ENCODE measurements at places on chromosomes 7 and 10.

DNA sequence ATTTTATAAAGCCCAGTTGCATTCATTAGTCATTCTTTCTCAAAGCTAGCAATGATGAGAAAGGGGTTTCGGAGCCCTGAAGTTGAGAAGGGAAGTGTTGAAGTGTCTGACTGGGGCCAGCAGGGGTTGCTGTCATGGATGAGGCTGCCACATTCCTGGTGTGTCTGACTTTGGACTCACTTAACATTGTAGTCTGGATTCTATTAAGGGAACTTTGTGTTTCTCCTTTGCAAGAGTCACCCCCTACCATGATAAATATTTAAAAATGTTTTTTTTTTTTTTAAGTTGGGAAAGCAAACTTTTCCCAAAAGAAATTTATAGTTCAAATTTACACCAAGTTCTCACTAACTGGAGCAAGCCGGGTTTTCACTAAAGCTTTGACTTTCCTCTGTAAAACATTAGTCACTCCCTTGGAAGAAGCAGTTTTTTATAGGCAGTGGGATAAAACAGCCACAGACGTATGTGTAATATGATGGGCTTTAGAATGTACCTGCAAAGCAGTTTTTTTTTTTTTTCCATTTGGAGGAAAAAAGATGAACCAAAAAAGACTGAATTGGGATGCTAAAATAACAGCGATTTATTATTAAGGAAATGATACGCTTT is 243.6 kb downstream of the TWIST1 start:
- DNase-seq = no peak

DNA sequence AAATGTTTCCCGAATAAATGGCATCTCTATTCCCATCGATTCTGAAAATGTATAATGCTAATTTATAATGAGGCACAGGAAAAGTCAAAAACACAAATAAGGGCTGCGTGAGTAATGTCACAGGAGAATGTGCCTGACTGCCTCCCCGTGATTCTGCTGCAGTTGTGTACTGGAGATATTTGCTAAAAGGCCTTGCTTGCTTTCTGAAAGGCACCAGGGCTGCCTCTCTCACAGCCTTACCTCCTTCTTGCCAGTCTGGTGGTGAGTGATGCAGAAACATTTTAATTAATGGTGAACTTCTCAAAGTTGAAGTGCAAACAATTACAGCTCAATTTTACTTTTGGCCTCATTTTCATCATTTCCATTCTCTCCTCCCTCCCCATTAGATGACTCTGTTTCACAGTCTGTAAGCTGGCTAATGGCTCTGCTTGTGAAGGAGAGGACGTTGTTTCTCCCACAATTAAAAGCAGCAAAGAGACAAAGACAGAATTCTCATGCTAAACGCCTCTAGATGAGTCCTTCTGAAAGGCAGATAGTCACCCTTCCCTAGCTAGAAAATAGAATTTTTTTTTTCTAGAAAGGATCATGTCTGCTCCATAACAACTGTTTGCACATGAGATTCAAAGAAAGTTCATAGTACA is 377.6 kb downstream of the MDFIC start:
- DNase-seq = no peak

- DNase-seq = no peak
These were observed 87.7 kb downstream of the GFRA1 start for GRCh38 chr10:116185199-116185867.

GRCh38 chr7:15326044-15326644 is 235.7 kb downstream of the AGMO start:
- DNase-seq = no peak

GRCh38 chr7:19117091-19117869 is at the start of gene TWIST1:
TSS of gene TWIST1 (minus strand) at chr7:19117636. CDS start at chr7:19117321, 315 bp downstream.
- DNase-seq = no peak

- DNase-seq = no peak
These were observed 106.4 kb upstream of the FAM133B start for GRCh38 chr7:92696584-92696983.

- DNase-seq = no peak
These were observed 194.4 kb downstream of the NSUN6 start for GRCh38 chr10:18456984-18457383.

- DNase-seq = no peak
These were observed 43.0 kb downstream of the SUFU start for GRCh38 chr10:102546606-102547320.

DNA sequence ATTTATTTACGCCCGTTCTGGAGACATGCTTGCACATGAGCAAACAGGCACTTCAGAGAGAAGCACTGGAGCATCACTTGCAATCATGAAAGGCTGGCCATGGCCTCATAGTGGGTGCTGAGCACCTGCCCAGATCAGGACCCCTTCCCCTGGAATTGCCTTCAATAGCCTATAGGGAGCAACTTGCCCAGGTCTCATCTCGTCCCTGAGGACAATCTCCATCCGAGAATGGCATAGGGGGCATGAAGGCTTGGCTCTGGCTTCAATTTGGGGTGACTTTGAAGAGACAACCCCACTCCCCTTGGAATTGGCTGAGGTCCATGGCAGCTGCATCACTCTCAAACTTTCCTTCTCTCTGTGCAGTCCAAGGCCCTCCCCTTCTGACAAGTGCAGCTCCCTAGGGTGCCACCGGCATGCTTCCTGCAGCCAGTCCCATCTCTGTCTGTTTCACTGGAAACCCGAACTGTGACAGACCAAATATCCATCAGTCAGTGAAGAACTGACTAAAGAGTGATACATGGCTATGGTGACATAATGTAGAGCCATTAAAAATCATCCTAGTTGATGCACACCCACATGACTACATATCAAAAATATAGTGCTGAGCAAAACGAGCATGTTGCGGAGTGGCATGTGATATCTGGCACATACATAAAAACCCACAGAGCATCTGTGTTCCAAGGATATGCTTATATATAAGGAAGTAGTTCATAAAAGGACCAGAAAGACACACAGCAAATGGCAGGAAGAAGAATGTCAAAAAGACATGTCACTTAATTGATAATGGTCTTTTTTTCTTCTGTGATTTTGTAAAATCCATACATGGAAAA is 12.4 kb downstream of the GDF2 start:
- no peak for DNase-seq

DNA sequence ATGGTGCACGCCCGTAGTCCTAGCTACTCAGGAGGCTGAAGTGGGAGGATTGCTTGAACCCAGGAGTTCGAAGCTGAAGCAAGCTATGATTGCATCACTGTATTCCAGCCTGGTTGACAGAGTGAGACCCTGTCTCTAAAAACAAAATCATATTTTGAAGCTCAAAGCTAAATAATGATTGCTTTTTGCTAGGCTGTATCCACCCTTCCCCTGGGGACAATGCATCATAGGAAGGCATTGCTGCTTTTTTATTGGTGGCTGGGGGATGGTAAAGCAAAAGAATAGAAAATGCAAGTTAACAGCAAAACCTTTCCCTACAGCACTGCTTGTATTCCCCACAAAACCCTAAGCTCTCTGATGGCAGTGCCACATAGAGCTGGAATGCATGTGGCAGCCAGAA is 107.5 kb upstream of the WAC start:
- no peak for DNase-seq

- DNase-seq = no peak
These were observed 30.4 kb downstream of the LAMB4 start for GRCh38 chr7:108099713-108100112.

GRCh38 chr10:101613646-101614045 is 25.5 kb downstream of the DPCD start:
- no peak for DNase-seq

DNA sequence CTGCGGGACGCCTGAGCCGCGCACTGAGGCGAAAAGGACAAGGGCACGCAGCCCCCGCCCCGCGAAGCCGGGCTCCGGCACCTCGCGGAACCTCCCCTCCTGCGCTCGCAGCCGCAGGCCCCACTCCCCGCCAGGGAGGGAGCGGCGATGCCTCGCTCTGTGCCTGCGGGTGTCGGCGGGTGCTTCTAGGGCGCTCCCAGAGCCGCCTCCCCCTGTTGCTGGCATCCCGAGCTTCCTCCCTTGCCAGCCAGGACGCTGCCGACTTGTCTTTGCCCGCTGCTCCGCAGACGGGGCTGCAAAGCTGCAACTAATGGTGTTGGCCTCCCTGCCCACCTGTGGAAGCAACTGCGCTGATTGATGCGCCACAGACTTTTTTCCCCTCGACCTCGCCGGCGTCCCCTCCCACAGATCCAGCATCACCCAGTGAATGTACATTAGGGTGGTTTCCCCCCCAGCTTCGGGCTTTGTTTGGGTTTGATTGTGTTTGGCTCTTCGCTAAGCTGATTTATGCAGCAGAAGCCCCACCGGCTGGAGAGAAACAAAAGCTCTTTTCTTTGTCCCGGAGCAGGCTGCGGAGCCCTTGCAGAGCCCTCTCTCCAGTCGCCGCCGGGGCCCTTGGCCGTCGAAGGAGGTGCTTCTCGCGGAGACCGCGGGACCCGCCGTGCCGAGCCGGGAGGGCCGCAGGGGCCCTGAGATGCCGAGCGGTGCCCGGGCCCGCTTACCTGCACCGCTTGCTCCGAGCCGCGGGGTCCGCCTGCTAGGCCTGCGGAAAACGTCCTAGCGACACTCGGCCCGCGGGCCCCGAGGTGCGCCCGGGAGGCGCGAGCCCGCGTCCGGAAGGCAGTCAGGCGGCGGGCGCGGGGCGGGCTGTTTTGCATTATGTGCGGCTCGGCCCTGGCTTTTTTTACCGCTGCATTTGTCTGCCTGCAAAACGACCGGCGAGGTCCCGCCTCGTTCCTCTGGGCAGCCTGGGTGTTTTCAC is 519 bp downstream of the ITGB8 start:
- DNase-seq = peak; percentile 10

DNA sequence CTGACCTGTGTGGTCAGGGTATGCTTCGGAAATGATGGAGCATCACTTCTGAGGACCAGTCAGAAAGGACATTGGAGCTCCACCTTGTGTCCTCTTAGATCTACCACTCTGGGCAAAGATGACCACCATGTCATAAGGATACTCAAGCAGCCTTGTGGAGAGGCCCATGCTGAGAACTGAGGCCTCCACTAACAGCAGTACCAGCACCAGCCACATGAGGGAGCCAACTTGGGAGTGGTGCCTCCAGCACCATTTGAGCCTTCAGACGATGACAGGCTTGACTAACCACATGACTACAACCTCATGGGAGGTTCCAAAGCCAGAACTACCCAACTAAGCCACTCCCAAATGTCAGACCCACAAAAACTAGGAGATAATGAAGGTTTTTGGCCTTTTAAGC is 116.0 kb downstream of the NPTX2 start:
- peak; percentile 12 for DNase-seq

- no peak for DNase-seq
These were observed 30.3 kb downstream of the TRDMT1 start for GRCh38 chr10:17171141-17171641.

DNA sequence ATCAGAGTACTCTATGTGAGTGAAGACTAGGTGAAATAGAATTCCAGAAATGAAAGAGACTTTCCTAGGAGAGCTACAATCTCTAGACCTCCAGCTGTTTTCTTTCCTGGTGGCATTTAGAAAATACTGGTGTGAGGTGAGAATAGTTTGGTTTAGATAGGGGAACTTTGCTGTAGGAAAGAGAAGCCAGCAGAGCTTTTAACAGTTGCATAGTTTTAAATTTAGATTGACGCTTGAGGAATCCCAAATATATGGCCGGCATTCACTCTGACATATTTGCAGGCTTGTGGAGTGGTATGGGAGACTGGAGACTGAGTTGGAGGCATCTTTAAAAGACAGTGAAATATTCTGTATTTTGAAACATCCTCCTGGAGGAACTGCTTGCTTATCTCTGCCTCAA is 94.3 kb upstream of the ETV1 start:
- no peak for DNase-seq

GRCh38 chr7:762885-763284 is 35.8 kb upstream of the PRKAR1B start:
- no peak for DNase-seq

- no peak for DNase-seq
These were observed 24.2 kb upstream of the AQP1 start for GRCh38 chr7:30887464-30887872.

GRCh38 chr10:113175756-113176651 is 226.0 kb downstream of the TCF7L2 start:
- no peak for DNase-seq

GRCh38 chr7:16978358-16979244 is 96.8 kb upstream of the AGR3 start:
- DNase-seq = no peak

- DNase-seq = no peak
These were observed 62.2 kb downstream of the CNOT4 start for GRCh38 chr7:135447748-135448147.

- DNase-seq = no peak
These were observed 14.8 kb downstream of the ZNF33A start for GRCh38 chr10:38025283-38025682.

DNA sequence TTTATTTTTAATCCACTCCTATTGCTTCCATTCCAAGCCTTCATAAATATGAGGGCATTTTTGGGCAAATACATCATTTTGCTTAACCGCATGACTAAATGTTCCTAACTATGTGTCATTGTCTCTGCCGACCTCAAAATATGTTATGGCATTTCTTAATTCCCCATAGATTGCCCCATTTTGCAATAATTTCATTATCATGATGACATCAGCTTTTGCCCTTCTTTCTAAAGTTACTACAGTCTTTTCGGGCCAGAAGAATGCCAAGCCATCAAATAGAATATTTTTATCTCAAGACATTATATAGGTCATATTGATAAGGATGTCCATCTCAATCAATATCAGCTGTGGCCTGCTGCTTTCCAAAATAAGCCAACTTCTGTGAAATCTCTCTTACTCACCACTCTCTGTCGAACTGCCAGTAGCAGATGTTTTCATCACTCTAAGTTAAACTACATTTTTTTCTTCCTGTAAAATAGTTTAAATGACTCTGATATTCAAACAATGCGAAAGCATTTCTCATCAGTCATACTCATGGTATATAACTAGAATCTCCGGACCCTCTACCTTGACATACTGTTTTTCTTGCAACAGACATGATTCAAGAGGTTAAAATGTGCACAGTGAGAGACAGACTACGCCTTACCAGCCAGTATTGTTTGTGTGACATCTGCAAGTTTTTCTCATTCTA is 1254.6 kb upstream of the CELF2 start:
- no peak for DNase-seq

GRCh38 chr10:95196046-95196445 is 2.0 kb downstream of the ACSM6 start:
- no peak for DNase-seq

DNA sequence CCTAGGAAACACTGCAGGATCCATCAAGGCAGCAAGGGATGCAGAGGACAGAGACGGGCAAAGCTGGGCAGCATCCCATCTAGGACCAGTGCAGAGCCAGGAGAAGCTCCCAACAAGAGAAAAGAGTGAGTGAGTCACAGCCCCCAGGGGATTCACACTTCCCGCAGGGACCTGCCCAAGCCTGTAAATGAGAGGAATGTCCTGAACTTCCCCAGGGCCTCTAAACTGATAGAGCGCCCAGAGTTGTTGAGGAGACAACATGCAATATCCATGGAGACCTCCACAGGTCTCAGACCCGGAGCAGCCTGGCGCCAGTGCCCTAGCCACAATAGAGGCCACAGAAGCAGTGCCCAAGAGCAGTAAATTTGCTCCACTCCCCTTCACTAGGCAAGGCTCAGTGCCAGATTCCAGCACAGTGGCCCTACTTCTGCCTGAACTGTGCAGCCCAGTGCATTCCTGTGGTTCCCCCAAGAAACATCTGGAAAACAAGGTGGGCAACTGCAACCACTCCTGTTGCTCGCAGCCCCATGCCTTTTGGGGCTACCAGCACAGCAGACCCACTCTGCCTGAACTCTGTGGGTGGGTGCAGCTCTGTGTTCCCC is 567.5 kb downstream of the POM121L12 start:
- no peak for DNase-seq

Data from activated CD8-positive, alpha-beta memory T cell treated with anti-CD3 and anti-CD28 coated beads for 48 hours (primary cell).